ENCODE measurements at places on chromosomes 12 and 14.

- DNase-seq = no peak
These were observed 1145.4 kb upstream of the TMEM132C start for GRCh38 chr12:127121494-127122084.

GRCh38 chr12:38892087-38892786 lies 13.2 kb downstream of the CPNE8 start:
- no peak for DNase-seq

DNA sequence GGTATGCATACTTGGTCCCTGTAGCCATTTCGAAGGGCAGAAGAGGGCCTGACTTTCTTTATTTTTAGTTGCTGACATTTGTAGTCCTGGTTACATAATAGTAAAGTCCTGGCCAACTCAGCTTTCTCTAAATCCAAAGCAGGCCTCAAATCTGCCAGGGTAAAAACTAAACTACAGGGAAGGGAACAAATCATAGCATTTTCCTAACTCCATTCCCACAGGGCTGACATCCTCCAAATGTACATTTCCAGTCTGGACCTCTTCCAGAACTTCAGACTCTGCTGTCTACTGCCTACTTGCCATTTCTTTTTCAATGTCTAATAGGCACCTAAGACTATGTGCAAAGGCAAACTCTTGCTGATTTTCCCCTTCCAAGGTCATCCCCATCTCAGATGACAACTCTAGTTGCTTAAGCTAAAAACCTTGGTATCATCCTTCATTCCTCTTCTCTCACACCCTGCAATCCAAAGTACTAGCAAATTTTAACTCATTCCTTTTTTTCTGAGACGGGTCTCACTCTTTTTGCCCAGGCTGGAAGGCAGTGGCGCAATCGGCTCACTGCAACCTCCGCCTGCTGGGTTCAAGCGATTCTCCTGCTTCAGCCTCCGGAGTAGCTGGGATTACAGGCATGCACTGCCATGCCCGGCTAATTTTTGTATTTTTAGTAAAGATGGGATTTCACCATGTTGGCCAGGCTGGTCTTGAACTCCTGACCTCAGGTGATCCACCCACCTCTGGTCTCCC lies 2.0 kb downstream of the DDIT3 start:
- no peak for DNase-seq

- DNase-seq = no peak
These were observed 218.1 kb upstream of the RTL1 start for GRCh38 chr14:101121508-101122139.

GRCh38 chr12:68180792-68181744 lies 21.5 kb upstream of the IFNG start:
- no peak for DNase-seq

DNA sequence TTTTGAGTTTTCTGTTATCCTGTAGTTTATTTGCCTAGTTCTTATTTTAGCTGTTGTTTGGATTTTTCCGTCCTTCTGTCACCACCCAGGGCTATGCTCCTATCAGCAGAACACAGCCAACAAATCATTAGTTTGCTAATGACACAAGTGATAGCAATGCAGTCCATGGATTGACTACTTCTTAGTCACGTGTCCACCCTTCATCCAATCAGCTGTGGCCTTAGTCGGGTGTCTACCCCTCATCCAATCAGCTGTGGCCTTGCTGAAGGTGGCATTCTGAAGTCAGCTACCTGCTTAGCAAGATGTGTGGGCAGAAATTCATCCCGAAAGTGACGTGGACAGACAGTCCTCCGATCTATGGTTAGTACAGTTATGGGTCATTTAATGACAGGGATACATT lies 182.3 kb downstream of the GALC start:
- no peak for DNase-seq

DNA sequence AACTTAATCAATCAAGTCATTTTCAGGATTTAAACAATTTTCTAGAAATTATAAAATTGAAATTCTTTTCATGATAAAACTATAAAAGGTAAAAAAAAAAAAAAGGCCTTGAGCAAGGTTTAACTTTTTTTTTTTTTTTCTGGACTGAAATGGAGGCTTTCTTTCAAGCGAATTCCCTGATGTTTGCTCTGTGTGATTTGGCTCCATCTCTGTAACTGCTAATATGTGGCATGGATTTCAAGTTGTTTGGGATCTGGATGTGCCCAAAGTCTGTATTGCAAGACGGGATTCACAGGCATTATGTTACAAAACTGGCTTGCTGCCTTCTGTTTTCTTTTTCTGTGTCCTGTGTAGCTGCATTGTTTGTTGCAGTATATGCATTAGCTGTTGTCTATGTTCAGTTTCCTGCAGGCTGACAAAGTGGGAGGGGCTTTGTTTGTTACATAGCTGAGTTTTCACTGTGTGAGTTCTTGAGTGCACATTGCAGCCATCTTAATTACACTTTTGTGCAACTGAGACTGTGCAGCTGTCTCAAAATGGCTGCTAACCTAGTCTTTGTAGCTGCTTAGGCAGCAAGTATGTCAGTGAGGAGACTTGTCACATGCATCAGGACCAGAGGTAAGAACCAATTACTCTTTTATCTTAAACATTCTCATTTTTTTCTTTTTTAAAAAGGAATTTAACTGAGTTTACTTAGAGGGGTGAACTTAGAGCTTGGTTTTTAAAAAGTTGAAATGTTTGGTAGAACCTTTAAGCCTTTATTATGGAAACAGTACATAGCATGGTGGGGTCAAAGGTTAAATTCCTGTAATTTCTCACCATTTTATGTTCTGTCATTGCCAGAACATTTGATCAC lies 19.5 kb downstream of the ATF7IP start:
- DNase-seq = peak; percentile 90

- DNase-seq = no peak
These were observed 45.7 kb downstream of the DICER1 start for GRCh38 chr14:95111507-95112164.

GRCh38 chr12:96044017-96044942 lies 8.9 kb upstream of the LTA4H start:
- DNase-seq = no peak

GRCh38 chr12:66693901-66694513 lies 15.1 kb upstream of the GRIP1 start:
- DNase-seq = peak; percentile 80

- no peak for DNase-seq
These were observed 38.9 kb downstream of the EML1 start for GRCh38 chr14:99831903-99832685.

GRCh38 chr12:1811281-1811947 lies 9.0 kb upstream of the LRTM2 start:
- no peak for DNase-seq

GRCh38 chr12:19423166-19423930 lies 15.9 kb upstream of the AEBP2 start:
- no peak for DNase-seq

DNA sequence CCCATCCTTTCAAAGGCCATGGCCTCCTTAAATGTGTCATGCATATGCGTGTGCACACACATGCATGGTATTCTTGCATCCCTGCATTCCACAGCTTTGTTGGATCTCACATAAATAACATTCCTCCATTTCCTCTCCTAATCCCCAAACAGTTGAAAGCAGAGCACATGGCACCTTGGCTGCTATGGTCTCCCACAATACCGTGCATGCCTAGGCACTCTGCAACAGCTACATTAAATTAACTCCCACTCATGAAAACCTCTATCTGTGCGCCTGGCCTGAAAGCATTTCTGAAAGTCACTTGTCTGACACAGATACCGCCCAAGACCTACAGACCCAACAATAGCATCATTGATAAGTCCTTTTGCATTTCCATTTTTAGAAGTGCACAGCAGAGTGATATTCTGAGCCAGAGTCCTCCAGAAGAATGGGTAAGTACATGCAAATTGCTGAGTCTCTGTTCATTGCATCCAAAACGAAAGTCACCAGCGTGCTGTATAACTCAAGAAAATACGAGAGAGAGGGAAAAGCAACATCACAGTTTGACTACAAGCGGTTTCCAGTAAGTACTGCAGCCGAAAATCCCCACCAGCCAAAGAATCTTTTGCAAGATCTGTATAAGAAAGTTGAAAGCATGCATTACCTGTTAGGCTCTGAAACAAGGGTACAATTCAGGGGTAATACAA lies 436 bp downstream of the ASB2 start:
- no peak for DNase-seq

DNA sequence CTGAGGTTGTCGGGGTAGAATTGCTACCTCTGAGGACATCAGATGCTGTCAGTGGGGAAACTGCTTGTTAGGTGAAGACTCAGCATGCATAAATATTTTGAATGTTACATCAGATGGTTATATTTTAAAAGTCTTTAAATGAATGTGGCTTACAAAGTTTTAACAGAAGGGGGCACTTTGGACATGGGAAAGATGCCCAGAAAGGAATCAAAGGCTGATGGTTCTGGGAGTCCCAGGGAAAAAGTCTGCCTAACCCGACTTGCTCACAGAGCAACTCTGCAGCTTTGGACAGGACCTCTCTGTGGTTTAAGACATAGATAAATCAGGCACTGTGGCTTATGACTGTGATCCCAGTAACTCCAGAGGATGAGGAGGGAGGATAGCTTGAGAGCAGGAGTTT lies 474.9 kb downstream of the ATP23 start:
- DNase-seq = no peak

GRCh38 chr12:41026151-41026550 lies 162.0 kb upstream of the PDZRN4 start:
- no peak for DNase-seq

DNA sequence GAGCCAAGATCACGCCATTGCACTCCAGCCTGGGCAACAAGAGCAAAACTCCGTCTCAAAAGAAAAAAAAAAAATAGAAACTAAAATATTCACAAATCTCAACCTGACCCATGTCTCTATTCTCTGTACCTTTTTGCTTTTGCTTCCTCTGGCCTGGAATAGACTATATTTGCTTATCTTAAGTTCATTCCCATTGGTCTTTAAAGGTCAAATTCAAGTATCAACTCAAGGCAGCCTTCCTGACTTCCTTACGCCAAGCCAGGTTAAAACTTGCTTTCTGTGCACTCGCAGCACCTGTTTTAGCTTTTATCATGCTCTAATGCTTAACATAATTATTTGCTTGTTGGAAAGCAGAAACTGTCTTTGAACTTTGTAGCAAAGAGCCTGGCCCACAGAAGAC lies 14.8 kb downstream of the PYM1 start:
- DNase-seq = no peak

DNA sequence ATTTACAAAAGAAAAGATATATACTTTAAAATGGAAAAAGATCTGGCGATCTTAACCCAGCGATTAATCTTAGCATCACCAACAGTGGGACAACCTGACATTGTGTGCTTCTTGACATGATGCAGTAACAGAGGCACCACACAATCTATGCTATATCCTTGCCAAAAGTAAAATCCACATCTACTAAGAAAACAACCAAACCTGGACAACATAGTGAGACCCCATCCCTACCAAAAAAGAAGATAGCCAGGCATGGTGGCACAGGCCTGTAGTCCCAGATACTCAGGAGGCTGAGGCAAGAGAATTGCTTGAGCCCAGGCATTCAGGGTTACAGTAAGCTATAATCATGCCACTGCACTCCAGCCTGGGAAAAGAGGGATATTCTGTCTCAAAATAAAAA lies 50.5 kb downstream of the SINHCAF start:
- no peak for DNase-seq

DNA sequence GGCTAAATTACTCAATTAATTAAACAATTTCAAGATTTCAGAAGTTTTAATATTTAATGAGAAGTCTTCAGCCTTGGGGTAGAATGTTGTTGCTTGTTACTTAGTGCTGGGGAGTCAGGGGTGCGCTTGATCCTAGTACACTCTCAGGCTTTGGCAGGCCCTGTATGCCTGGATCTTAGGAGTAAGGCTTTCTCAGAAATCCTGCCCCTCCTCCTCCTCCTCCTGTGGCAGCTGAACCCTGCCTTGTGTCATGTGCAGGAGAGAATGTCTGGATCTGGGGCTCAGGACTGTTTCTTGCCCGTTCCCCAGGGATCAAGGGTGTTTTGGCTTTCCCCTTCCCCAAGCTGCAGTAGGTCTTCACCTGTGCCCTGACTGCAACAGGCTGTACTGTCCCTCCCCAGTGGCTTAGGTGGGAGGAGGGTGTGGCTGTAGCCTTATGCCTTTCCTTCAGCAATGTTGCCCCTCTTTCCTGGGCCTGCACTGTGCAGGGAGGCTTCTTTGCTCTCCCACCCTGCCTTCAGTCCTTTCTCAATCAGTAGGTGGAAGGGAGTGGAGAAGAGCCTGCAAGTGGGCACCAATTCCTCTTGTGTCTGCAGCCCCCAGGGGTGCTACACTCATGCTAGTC lies 108.2 kb downstream of the SLC38A6 start:
- DNase-seq = no peak

GRCh38 chr12:64039281-64039871 lies 182.7 kb downstream of the KICS2 start:
- peak; percentile 19 for DNase-seq

- no peak for DNase-seq
These were observed 95.2 kb downstream of the GCH1 start for GRCh38 chr14:54807428-54807827.

DNA sequence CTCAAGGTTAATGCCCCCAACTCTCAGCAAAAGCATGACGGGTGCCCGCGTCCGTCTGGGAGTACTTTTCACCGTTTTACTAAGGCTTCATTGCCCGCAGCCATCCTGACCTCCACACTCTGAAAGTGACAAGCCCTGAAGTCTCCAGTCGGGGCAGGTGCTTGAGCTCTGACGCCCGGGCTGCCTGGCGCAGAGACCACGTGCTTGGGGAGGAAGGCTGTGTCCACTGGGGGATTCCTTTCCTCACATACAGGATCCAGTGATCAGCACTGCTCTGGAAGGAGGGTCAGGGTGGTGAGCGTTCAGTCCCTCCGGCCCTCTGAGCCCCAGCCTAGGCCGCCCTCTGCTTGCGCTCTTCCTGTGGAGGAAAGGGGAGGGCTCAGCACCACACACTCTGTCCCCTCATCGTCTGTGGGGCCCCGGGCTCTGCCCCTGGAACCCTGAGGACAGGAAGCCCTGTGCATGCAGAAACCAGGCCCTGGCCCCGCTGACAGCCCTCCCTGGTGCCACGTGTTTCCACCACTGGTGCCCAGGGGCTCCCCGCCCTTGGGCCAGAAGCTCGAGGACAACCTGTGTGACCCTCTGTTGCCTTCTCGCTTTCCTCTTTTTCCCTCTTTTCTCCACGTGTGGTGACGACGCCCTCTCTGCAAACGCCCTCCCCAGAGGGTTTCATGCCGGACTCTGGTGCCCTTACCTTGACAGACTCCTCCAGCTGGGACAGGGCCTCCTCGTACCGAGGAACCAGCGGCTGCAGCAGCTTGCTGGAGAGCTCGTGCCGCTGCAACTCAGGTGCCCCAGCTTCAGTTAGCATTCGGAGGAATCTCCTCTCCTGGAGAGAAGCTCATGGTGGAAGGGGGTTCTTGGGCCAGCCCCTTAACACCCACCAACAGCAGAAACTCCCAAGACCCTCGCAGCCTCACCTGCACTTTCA lies 4.9 kb downstream of the DDX51 start:
- no peak for DNase-seq

GRCh38 chr12:29644536-29645162 lies 139.1 kb downstream of the TMTC1 start:
- DNase-seq = no peak

GRCh38 chr12:101794574-101794973 lies 36.2 kb downstream of the GNPTAB start:
- DNase-seq = no peak
